ENCODE measurements at places on chromosomes 16 and 17. TPM values are rescaled to one million over a fixed set of nuclear protein-coding genes. Genes with fewer than 3 reads are reported as not detected.
A peak's percentile ranks its signal among the peaks of the same experiment; 100 is the strongest.

ZNRF1 gene
- polyA plus RNA-seq = 37.3 TPM

FBXL20 gene
- polyA plus RNA-seq = 14.1 TPM

CFAP20 gene
- 59.3 TPM for polyA plus RNA-seq

SCGB1C2 gene
- polyA plus RNA-seq = 0.41 TPM

SLFN14 gene
- 0.17 TPM for polyA plus RNA-seq

LITAFD gene
- polyA plus RNA-seq = not detected

ABCC11 gene
- 0.26 TPM for polyA plus RNA-seq

LGALS9 gene
- 18.4 TPM for polyA plus RNA-seq

KCNJ18 gene
- not detected for polyA plus RNA-seq

POLDIP2 gene
- 102 TPM for polyA plus RNA-seq

GRCh38 chr16:63922560-63922959, 1199.3 kb downstream of the CDH11 start:
- DNase-seq = no peak

DNA sequence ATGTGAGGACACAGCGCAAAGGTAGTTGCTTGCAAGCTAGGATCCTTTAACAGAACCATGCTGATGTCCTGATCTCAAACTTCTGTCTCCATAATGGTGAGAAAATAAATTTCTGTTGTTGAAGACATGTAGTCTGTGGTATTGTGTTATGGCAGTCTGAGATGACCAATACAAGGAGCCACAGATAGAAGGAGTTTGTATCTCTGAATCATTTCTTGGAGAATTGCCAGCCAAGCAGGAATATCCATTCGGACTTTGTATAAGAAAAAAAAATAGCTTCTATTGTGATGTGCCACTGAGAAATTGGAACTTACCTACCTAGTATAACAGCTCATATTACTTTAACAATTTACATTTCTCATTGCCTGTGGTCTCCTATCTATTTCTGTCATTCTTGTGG, 447.6 kb upstream of the CA10 start:
- DNase-seq = no peak

- DNase-seq = peak; percentile 88
These were observed 13.9 kb upstream of the FZD2 start for GRCh38 chr17:44543213-44543904.

- no peak for DNase-seq
These were observed 18.8 kb downstream of the ZNF652 start for GRCh38 chr17:49343273-49343672.

DNA sequence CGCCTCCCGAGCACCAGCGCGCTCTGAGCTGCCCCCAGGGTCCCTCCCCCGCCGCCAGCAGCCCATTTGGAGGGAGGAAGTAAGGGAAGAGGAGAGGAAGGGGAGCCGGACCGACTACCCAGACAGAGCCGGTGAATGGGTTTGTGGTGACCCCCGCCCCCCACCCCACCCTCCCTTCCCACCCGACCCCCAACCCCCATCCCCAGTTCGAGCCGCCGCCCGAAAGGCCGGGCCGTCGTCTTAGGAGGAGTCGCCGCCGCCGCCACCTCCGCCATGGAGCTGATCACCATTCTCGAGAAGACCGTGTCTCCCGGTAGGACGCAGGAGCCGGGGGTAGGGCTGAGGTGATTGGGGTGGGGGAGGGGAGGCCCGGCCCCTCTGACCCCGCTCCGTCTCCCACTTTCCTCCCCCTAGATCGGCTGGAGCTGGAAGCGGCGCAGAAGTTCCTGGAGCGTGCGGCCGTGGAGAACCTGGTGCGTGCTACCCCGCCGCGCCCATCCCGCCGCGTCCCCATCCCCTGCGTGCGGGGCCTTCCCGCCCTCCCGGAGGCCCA, 329 bp downstream of the KPNB1 start:
- DNase-seq = peak; percentile 42

DNA sequence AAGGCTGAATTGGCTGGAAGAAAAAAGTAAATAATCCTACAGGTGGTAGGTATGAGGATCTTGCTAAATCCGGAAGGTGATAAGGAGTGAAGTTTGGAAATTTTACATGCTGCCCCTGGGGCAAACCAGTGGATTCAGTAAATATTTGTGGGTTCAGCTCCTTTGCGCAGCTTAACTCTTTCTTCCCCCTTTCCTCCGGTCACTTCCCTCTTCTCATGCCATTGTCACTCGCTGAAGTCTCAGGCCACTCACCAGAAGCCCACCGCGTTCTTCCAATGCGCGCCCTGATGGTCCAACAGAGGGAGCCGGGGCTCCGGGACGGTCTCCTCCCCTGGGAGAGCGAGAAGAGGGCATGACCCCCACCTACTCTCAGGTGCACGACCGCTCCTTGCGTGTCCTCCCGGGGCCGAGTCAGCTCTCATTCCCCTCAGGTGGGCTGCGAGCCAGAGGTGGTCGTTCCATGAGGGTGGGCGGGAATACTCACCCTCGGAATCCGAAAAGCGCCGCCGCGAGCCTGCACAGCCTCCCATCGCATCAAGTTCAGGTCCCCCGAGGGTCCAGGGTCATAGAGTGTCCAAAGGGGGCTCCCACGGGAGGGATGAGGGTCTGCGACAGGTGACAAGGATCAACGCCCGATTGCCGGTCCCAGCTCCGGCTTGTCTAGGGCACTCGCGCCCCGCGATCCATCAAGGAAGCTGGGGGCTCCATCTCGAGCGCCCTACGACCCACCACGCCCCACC, 474 bp downstream of the CLN3 start:
- DNase-seq = peak; percentile 17

- DNase-seq = no peak
These were observed 19.0 kb downstream of the KCNG4 start for GRCh38 chr16:84220851-84221250.

- DNase-seq = no peak
These were observed 4.5 kb downstream of the NPTX1 start for GRCh38 chr17:80471922-80472321.

- no peak for DNase-seq
These were observed 152.6 kb downstream of the MAP2K6 start for GRCh38 chr17:69567130-69567529.

DNA sequence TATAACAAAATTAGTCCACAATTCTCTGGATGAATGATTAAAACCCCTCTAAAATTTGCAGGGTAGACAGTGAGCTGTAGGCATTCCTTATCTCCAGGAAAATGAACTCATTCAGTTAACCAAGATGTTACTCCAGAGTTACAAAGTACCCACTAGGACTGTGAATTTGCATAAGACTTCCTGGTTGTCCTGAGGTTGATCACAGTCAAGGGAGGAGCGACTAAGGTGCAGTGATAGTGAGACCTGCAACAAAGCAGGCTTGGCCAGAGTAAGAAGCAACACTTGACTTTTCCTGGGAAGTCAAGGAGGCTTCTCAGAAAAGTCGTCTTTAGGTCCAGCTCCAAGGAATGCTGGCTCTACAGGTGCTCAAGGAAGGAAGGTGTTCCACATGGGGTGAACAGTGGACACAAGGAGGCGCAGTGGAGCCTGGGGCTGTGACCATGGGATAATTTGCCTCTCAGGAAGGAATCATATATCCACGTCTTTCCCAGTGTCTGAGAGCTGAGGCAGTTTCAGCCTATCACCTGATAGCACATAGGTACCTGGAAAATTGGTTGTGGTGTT, 821.1 kb upstream of the EEF2KMT start:
- DNase-seq = no peak

DNA sequence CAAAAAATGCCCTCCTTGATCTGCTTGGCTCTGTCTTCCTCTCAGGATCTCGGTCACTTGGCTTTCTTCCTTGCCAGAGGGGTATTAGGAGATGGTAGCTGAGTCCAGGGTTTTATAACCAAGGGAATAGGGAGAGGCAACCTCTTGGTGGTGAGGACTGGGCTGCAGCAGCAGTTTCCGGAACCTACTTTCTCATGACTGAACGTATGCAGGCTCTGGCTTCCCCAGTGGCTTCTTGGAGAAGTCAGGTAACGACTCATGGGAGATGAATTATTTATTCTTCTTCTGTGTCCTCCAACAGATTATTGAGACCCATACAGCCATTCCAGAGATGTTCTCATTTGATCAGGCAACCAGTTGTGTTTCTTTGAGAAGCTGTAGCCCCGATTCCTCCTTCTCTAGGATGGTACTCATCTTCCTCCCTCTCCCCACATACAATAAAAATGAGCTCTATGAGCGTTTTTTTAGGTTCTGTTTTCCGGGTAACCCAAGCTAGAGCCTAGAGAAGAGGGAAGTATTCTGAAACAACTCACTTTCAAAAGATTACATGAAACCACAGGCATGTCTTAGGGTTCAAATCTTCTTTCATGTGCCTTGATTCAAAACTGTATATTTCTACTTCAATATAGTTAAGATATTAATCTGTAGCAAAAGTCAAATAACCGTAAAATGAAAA, 22.3 kb upstream of the DHX40 start:
- no peak for DNase-seq

DNA sequence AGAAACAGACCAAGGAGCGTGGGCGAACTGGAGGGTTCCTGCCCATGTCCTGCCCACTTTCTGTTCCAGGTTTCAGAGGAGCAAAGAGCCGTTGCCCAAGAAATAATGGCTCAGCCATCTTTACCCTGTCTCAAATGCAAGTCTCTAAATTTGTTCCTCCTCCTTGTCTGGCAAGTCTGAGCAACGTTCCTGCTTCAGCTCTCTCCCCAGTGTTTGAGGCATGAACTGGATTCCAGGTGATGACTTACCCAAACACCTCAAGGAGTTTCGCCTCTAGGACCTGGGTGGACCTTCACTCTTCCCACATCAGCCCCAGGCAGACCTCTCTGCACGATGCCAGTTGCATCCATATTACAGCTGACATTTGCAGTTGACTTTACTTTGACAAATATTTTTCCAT, 521.9 kb upstream of the HSBP1 start:
- no peak for DNase-seq

DNA sequence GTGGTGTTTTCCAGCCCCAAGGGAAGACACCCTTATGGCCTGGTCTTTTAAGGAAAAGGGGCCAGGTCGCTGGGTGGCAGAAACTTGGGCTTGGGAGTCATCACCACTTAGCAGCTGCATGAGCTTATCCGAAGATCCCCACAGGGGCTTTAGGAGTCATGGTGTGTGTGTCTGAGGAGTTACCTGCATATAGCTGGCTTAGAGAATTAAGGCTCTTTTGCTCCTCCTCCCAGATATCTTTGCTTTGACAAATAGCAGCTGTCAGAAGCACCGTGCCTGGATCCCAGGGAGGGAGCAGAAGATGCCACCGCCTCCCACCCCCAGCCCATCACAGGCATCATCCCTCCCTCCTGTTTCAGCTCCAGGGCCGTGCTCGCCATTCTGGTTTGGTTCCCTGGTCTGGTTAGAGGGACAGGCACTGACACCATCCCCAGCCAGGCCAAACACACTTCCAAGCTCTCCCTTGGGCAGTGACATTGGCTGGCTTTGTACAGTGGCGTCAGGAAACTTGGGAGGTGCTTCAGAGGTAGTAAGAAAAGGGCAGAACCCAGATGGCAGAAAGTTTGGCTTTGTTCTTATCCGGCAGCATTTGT, 17.4 kb downstream of the LDHD start:
- DNase-seq = no peak

- no peak for DNase-seq
These were observed 20.0 kb upstream of the KCNJ16 start for GRCh38 chr17:70055000-70055399.

GRCh38 chr17:15342460-15342859, 1.1 kb upstream of the TEKT3 start:
- no peak for DNase-seq

DNA sequence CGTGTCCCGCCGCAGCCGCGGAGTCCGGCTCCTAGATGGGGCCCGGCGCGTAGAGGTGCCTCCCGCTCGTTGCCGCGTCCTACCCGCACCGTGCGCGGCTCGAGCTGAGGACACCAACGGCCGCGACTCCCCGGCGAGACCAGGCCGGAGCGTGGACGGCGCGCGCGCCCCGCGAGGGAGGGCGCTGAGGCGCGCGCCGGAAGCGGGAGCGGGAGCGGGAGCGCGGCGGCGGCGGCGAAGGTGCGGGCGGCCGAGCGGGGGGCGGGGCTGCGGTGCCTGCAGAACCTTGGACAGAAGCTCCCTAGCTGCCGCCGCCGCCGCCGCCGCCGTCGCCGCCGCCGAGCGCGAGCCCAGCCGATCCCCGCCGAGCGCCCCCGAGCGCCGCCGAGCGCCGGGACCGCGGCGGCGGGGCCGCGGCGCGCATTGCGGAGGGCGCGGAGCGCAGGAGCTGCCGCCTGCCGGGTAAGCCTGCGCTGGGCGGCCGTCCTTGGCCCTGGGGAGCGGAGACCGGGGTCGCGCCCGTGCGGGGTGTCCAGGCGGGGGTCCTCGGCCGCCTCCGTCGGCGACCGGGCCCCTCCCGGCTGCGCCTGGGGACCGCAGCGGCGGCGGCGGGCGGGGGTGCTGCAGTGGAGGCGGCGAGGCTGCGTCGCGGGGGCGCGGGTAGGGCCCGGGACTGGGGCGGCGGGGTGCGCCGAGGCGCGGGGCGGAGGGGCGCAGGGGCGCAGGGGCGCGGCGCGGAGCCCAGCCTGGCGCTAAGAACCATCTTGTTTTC, at the start of gene CDK5R1:
Gene CDK5R1 (plus strand): TSS at position 293 of the 772 bp plus-strand sequence. CDS start 628 bp downstream, outside the sequence.
- peak; percentile 83 for DNase-seq

DNA sequence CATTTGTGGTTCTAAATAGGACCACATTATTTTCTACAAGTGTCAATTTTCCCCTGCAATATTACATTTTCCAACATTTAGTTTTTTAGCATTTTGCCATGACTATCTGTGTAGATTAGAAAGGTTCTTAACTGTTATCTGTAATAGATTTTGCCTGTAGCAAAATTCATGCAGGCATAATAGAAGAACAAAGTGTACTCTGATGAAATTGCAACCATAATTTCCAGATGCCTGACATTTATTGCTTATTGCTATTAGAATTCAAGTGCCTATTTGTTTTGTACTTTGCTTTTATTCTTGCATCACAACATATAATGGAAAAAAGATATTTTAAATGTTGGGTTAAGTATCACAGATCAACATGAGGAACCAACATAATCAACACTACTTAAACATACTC, 337.7 kb downstream of the TOX3 start:
- DNase-seq = no peak

GRCh38 chr17:2083613-2084035, 28.7 kb downstream of the HIC1 start:
- no peak for DNase-seq

DNA sequence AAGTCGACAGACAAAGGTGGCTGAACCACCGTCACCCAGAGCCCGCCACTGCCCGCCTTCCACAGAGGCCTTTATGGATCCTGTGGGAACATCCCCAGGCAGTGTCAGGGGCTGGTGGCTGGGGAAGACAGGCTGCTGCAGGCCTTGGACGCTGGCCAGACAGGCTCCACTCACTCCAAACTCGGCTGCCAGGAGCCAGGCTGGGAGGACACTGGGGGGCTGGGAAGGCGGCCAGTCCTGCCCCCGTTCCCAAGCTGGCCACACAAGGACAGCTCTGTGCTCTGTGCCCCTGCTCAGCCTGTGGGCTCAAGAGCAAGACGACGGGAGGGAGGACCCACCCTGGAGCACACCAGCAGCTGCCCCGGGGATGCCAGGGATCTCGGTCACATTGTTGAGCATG, 7.6 kb upstream of the LCAT start:
- DNase-seq = no peak

DNA sequence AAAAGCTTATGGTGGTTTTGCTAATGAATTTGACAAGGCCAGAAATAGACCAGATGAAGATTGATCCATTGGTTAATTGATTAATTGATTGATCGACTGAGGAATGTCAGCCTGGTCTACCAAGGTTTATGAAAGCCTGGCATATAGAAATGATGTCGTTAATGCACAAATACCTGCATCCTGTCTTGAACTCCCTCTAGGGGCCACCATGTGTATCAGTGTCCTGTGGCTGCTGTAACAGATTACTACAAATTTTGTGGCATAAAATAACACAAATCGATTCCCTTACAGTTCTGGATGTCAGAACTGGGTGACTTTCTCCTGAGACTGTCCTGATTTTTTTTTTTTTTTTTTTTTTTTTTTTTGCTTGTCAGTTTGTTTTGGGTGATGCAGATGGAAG, 553.2 kb downstream of the MAF start:
- no peak for DNase-seq

GRCh38 chr17:13420878-13421277, 180.9 kb downstream of the HS3ST3A1 start:
- no peak for DNase-seq

Measured in renal pelvis (tissue), 12 donors.